Astrocyte of the spinal cord (primary cell): ENCODE measurements at places on chromosomes 5 and 9.

DNA sequence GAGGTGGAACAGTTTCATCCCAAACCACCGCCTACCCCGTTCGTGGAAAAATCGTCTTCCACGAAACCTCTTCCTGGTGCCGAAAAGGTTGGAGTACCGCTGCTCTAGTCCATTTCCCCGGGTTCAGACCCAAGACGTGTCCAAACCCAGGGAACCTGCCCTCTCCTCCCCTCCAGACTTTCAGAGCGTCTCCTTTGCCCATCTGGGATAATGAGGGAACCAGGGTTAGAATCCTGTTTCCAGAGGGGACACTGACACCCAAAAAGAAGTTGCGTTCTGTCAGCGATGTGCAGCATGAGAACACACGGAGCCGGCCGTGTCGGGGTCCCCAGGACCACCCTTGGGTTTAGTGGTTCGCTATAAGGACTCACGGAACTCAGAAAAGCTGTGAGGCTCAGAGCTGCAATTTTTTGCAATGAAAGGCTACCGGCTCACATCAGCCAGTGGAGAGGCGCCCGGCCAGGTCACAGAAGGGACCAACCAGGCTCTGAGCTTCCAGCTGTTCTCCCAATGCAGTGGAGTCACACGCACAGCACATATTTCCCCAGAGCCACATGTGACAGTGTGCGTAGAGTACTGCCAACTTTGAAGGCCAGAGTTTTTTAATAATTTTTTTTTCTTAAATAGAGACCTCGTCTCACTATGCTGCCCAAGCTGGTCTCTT, 19.4 kb downstream of the LAMC3 start:
- no peak for DNase-seq

GRCh38 chr5:120901199-120901598, 437.1 kb downstream of the PRR16 start:
- no peak for DNase-seq

DNA sequence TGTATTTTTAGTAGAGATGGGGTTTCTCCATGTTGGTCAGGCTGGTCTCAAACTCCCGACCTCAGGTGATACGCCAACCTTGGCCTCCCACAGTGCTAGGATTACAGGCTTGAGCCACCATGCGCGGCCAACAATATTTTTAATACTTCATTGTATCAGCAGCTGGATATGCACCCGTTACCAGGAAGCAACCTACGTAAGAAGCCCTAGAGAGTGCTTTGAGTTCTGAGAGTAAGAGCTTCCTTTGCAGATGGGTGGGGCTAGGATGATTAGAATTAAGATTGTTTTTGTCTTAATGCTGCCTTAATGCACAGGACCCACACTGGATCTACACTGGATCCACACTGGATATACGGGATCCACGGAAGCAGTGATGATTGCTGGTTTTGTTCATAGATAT, 123.9 kb upstream of the ABCA1 start:
- DNase-seq: no peak

GRCh38 chr5:76641514-76642120, 18.4 kb upstream of the F2RL2 start:
- DNase-seq: peak; percentile 82

- DNase-seq: peak; percentile 68
These were observed 193.4 kb downstream of the EDIL3 start for GRCh38 chr5:84191281-84191680.

DNA sequence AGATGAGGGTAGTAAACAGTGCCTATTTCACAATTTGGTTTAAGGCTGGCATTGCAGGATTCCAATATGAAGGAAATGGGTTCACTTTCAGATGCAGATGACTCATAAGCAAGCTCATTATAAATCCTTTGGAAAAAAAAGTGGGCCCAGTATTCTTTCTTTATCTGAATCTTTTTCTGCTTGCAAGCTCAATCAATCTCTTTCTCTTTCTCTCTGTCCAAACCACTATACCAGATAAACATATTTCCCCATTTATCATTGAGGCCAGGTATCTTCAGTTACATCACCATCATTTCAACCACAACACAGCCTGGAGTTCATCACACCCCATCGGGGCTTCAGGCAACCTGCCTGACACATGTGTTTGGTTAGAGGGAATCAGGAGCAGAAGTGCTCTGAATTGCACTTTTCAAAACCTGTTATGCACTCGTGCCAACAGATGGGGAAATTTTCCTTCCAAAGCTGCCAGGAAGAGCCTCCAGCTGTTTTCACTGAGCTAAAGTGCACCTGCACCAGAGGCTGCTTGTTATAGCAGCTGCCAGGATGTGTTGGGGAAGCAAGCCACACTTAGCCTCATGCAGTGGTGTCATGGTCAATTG, 30.0 kb upstream of the MAMDC2 start:
- DNase-seq: peak; percentile 73

- no peak for DNase-seq
These were observed 141.6 kb upstream of the SPRY4 start for GRCh38 chr5:142466195-142466971.

GRCh38 chr9:121038804-121039203, 11.3 kb downstream of the C5 start:
- no peak for DNase-seq
